Activated CD4-positive, alpha-beta memory T cell treated with anti-CD3 and anti-CD28 coated beads for 36 hours (primary cell): ENCODE measurements at places on chromosomes 13 and 19. TPM values are rescaled to one million over a fixed set of nuclear protein-coding genes. Genes with fewer than 3 reads are reported as not detected.

GRCh38 chr13:33057019-33057780 is 41.0 kb downstream of the KL start:
- no peak for DNase-seq

GRCh38 chr19:13693889-13694288 is 70.4 kb upstream of the MRI1 start:
- DNase-seq, result no peak

DNA sequence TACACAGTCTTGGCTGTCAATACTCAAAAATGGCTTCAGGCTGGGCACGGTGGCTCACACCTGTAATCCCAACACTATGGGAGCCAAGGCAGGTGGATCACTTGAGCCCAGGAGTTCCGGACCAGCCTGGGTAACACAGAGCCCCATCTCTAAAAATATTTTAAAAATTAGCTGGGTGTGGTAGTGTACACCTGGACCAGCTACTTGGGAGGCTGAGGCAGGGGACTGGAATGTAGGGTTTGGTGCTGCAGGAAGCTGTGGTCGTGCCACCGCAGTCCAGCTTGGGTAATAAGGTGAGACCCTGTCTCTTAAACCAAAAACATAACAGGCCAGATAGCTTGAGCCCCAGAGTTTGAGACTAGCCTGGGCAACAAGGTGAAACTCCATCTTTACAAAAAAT is 6.7 kb upstream of the CHERP start:
- DNase-seq, result no peak

- DNase-seq, result no peak
Observed at GRCh38 chr19:42040031-42040430, 30.0 kb downstream of the GRIK5 start.

- DNase-seq, result peak; percentile 53
Observed at GRCh38 chr13:46668302-46668720, 115.3 kb downstream of the LRCH1 start.

DNA sequence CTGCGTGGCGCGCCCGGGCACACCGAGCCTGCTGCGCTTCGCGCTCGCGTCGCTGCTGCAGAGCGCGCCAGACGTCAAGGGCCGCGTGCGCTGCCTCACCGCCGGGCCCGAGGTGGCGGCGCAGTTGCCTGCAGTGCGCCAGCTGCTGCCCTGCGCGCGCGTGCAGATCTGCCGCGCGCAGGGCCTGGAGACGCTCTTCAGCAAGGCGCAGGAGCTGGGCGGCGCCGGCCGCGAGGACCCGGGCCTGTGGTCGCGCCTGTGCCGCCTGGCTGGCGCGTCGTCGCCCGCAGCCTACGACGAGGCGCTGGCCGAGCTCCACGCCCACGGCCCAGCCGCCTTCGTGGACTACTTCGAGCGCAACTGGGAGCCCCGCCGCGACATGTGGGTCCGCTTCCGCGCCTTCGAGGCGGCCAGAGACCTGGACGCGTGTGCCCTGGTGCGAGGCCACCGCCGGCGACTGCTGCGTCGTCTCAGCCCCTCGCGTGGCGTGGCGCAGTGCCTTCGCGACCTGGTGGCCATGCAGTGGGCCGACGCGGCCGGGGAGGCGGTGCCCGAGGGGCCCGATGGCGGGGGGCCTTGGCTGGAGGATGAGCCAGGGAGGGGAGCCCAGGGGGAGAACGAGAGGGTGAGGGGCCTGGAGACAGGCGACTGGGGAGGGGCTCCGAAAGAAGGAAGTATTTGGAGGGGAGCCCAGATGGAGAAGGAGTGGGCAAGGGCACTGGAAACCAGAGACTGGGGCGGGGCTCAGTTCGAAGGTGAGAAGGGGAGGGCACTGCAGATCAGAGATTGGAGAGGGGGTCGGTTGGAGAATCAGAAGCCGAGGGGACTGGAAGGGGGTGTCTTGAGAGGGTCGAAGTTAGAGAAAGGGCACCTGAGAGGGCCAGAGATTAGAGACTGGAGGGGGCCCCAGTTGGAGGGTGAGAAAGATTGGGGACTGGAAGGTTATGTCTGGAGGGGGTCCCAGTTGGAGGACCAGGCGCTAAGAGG is 24.7 kb downstream of the ZSWIM9 start:
- DNase-seq, result no peak

DGKH gene
- total RNA-seq, result 8.9 TPM

PDE4C gene
- not detected for total RNA-seq

ZNF701 gene
- 19.9 TPM for total RNA-seq
